Stimulated activated CD4-positive, alpha-beta T cell treated with anti-CD3 and anti-CD28 coated beads, Interleukin-2, amount 100 ng/mL, for 48 hours (primary cell): ENCODE measurements at places on chromosomes 5 and 9.

- no peak for DNase-seq
These were observed 66.4 kb upstream of the PLPP1 start for GRCh38 chr5:55601204-55601618.

GRCh38 chr9:86722706-86723075 lies 224.6 kb downstream of the GAS1 start:
- no peak for DNase-seq

DNA sequence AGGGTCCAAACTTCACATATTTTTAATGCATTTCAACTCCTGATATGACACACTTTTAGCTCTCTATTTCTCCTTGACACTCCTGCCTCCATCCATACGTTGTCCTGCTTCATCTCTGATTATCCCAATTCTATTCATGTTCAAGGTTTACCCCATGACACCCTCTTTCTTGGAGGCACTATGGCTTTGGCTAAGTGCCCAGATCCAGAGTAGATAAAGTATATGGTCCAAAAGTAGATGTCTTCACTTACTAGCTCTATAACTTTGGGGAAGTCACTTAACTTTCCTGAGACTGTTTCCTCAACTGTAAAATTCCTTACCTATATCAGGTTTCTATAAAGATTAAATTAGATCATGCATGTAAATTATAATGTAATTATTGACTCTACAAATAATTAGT lies 36.1 kb downstream of the SLC22A5 start:
- DNase-seq = no peak

GRCh38 chr5:36982146-36982545 lies 105.6 kb downstream of the NIPBL start:
- DNase-seq = no peak

DNA sequence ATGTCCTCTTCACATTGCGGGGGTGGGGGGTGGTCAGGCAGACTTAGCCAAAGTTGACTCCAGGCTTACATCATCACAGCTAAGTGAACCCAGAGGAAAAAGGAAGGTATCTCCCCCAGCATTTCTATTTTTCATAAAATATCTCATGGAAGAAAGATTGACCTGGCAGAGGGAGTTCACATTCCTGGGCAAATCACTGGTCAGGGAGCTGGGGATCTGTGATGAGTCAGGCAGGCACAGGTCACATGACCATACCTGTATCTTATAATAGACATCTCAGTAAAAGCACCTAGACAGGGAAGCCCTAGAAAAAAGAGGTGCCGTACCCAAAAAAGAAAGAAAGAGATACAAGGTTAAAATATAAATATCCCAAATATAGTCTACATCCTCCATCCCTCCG lies 57.3 kb upstream of the WWC1 start:
- DNase-seq = no peak

GRCh38 chr5:60207040-60207439 lies 313.5 kb upstream of the PDE4D start:
- DNase-seq = no peak

GRCh38 chr5:154196955-154197652 lies 6.6 kb downstream of the GALNT10 start:
- DNase-seq = no peak

DNA sequence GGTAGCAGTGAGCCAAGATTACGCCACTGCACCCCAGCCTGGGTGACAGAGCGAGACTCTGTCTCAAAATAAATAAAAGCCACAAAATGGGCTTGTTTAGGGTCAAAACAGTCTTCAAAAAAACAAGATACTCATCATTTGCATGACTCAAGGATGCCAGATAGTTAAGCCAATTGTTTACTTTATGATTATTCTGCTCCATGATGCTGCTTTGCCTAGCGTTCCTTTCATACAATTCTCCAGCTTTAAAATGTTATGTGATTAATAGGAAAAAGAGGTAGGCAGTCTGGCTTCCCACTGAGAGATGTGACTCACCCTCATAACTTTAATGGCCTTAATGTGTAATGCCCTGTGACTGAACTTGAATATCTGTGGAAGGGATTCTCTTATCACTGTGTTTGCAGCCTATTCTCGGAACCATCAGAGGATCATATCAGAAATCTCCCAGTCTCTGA lies 364.6 kb upstream of the TRPC7 start:
- no peak for DNase-seq

- no peak for DNase-seq
These were observed 140.2 kb upstream of the LPAR1 start for GRCh38 chr9:111178331-111179055.

- no peak for DNase-seq
These were observed 22.6 kb downstream of the RMI1 start for GRCh38 chr9:84003246-84003645.

GRCh38 chr9:101254733-101255433 lies 129.9 kb downstream of the BAAT start:
- no peak for DNase-seq

DNA sequence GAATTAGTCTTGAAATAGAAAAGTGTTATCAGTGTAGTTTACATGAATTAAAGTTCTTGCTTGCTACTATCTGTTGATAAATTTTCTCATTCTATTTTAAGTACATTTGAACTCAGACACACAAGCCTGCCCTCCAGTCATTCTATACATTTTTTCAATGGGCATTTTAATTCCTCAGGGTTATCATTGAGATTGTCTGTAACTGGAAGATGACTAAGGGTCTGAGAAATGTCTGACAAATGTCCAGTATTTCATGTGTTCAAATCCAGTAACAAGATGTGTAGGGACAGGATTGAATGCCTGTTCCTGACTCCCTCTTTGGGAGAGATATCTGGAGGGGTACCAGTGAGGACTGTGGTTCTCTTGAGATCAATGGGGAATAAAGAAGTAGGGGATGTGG lies 223.9 kb upstream of the ADAMTSL1 start:
- no peak for DNase-seq

GRCh38 chr9:27622693-27623340 lies 49.5 kb upstream of the C9orf72 start:
- no peak for DNase-seq

- no peak for DNase-seq
These were observed 656 bp downstream of the CEP78 start for GRCh38 chr9:78236551-78236910.

DNA sequence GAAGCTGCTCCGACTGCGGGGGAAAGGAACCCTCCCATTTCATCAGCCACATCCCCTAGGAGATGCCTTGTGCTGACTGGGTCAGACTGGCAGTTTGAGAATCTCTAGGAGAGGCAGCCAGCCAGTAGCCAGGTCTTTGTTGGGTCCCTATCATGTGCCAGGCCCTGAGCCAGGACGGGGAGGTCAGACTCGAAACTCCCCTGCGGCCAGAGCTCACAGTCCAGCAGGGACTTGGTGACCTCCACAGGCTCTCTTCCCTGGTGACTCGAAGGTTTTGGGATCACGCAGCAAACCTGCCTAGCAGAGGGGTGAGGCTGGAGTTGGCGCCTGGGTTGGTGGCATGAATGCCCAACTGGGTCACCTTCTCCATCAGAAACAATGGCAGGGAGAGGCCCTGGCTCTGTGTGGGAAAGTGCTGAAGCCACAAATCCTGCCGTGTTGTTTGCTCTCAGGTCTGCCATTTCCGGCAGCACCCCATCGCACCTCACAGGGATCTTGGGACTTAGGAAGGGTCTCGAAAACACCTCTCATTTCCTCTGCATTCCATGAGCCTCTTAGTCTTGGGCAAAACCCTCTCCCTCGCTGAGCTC lies 14.4 kb upstream of the ORM1 start:
- DNase-seq = no peak

- DNase-seq = no peak
These were observed 3.7 kb downstream of the GALNT12 start for GRCh38 chr9:98811051-98811650.

- DNase-seq = no peak
These were observed 289.6 kb downstream of the ANXA1 start for GRCh38 chr9:73441223-73441622.

DNA sequence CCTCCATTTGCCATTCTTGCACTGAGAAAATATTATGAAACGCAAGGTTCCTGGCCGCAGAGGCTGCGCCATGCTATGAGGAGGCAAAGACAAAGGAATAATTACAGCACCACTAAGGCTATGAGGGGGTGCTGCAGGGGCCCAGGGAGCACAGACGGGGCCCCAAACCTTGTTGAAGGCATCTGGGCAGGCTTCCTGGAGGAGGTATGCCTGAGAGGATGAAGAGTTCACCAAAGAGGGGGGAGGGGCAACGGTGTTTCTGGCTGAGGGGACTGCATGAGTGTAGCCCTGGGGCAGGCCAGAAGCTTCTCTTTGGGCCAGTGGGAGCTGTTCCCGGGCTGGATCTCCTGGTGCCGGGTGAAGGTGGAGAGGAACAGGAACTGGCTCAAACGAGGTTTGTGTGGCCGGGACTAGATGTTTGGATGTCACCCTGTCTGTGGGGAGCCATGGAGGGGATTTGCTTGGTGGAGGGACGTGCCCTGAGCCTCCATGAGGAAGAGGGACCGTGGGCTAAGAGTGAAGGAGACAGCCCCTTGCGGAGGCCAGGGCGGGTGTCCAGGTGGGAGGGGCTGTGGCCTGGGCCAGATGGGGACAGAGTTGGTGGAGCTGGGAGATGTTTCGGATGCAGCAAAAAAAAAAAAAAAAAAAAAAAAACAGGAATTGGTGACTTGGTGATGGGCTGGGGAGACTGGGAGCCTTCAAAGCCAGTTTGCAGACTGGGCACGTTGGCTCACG lies 28.2 kb downstream of the PTGES start:
- no peak for DNase-seq

DNA sequence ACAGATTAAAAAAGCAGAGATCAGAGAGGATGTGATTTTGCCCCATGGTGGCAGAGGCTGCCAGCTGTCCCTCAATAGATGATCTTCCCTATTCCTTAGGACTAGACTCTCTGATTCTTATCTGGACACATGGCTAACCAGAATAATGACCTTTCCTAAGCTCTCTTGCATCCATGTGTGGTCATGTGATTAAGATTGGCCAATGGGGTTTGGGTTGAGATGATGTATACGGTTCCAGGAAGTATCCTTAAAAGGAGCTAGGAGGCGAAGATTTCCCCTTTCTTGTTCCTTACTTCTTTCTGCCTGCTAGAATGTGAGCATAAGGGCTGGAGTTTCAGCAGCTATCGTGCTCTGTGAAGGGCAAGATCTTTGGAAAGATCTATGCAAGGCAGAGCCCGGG lies 39.8 kb downstream of the FOXI1 start:
- DNase-seq = no peak

GRCh38 chr9:127971357-127972235 lies 9.2 kb downstream of the EEIG1 start:
- no peak for DNase-seq

- DNase-seq = no peak
These were observed 52.5 kb downstream of the CXXC5 start for GRCh38 chr5:139700711-139701055.

DNA sequence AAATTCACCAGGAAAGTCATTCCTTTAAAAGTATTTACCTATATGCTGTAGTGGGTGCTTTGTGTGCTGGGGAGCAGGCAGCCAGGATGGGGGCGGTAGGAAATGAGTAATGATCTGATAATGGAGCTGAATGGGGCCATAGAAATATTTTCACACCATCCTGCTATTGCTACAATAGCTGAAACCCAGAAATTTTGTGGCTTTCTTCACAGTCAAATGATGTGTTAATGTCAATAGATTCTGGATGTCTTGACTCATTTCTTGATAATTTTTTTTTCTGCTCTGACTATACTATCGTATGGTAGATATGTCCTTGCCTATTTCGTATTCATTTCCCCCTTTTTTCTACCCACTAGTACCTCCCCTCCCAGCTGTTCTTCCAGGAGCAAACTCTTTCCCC lies 59.5 kb downstream of the RORB start:
- no peak for DNase-seq

GRCh38 chr9:136389396-136389795 lies 10.6 kb downstream of the SNAPC4 start:
- DNase-seq = no peak

- no peak for DNase-seq
These were observed 237.1 kb downstream of the CACNA1B start for GRCh38 chr9:138114501-138115245.

DNA sequence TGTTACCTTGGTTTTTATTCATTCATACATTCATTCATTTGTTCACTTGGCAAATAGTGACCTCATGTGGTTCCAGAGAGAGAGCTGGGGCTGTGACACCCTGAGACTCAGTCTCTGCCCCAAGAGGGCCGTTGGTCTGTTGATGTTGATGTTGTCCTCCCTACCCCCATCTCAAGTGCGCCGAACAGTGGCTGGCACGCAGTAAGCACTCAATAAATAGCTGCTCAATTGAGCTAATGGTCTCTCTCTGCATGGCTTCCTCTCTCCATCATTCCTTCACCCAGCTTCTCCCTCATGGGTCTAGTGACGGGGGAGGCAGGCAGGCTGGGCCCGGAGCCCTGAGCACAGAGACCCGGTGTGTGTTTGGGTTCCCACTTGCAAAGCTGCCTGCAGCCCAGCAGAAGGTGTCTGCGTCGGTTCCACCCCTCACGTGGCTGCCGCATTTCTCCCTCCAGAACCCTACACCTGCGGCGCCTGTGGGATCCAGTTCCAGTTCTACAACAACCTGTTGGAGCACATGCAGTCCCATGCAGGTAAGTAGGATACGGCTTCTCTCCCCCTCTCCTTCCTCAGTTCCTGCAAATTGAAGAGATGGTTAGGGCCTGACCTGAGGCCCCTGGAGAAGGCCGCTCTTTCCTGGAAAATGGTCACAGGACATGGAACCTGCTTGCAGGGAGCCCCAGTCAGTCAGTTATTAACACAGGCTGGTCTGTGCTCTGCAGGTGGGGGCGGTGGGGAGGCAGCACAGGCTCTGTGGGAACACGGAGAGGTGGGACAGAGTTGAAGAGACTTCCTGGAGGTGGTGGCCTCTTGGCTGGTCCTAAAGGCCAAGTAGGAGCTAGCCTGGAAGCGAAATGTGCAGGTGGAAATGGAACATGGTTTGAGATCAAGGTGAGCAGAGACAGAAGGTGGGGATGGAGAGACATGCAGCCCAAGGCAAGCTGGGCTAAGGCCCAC lies 42.0 kb downstream of the AMBP start:
- DNase-seq = no peak

GRCh38 chr5:132369007-132369473 lies 470 bp upstream of the SLC22A5 start:
- no peak for DNase-seq

GRCh38 chr5:124342584-124342983 lies 403.9 kb downstream of the ZNF608 start:
- no peak for DNase-seq

- no peak for DNase-seq
These were observed 144.9 kb downstream of the BARX1 start for GRCh38 chr9:93810028-93810971.

DNA sequence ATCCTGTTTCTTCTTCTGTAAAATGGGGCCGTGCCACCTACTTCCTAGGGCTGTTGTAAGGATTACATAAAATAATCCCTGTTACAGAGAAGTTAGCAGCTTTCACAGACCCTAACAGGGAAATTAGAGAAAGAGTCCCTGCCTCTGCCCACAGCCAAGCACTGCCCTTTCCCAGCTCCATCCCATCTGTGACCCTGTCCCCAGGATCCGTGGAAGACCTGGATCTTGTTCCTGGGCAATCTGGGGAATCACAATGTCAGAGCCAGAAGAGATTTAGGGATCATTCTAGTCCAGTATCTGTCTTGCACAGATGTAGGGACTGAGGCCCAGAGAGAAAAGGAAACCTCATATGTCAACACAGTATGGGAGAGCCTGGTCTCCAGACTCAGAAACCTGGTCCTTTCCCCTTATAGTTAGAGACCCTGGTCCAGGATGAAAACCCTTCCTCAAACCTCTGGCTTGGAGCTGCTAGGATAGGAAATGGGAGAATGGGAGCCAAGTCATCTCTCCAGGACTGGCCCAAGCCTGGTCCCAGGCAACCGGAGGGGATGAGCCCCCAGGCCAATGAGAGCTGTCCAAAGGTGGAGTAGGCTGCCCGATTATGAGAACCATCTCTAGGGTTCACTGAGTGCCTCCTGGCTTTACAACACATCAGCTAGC lies 12.5 kb downstream of the LHX6 start:
- no peak for DNase-seq

- no peak for DNase-seq
These were observed 10.0 kb upstream of the ATG10 start for GRCh38 chr5:81961651-81962440.
